ENCODE measurements at places on chromosomes 3 and 15.

- no peak for ATAC-seq
These were observed 75.9 kb downstream of the NCEH1 start for GRCh38 chr3:172634948-172635347.

DNA sequence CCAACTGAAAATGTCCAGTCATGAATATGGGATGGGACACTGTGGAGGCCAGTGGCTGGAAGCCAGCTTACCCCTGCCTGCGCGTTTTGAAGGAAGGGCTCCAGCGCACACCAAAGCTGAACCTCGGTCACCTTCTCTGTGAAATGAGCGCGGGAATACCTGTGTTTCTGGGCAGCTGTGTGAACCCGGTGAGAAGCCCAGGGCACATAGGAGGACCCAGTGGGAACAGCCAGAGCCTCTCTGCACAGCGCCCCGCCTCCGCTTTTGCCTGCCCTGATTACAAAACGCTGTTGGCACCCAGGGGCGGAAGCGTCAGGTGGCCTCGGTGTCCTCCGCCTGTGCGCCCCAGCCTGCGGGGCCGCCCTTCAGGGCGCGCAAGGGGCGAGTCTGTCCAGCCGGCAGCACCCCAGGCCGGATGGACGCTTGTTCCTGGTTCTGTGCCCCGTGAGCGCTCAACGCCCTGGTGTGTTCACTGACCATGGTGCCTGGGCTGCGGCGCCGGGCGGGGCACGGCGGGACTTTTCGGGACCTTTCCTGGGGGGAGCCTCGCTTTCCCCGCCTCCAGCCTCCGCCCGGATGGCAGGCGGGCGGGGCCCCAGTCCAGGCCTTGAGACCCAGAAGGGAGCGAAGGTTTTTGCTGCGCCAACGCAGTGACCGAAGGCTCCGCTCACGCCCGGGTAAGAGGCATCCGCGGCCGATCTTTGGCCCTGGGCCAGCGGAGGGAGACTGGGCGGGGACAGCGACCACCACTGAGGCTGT lies at the start of gene SQOR:
TSS of gene SQOR (plus strand) at position 598 of the 759 bp plus-strand sequence. CDS start 23,895 bp downstream, outside the sequence.
- ATAC-seq = peak; percentile 92

- ATAC-seq = no peak
These were observed 1.0 kb downstream of the OGG1 start for GRCh38 chr3:9750556-9751411.

- ATAC-seq = no peak
These were observed 94.4 kb downstream of the CHRNA7 start for GRCh38 chr15:32124726-32125125.

- ATAC-seq = no peak
These were observed 19.1 kb upstream of the XYLB start for GRCh38 chr3:38327335-38328009.

GRCh38 chr15:43132830-43133429 lies 456 bp upstream of the TMEM62 start:
- ATAC-seq = no peak

DNA sequence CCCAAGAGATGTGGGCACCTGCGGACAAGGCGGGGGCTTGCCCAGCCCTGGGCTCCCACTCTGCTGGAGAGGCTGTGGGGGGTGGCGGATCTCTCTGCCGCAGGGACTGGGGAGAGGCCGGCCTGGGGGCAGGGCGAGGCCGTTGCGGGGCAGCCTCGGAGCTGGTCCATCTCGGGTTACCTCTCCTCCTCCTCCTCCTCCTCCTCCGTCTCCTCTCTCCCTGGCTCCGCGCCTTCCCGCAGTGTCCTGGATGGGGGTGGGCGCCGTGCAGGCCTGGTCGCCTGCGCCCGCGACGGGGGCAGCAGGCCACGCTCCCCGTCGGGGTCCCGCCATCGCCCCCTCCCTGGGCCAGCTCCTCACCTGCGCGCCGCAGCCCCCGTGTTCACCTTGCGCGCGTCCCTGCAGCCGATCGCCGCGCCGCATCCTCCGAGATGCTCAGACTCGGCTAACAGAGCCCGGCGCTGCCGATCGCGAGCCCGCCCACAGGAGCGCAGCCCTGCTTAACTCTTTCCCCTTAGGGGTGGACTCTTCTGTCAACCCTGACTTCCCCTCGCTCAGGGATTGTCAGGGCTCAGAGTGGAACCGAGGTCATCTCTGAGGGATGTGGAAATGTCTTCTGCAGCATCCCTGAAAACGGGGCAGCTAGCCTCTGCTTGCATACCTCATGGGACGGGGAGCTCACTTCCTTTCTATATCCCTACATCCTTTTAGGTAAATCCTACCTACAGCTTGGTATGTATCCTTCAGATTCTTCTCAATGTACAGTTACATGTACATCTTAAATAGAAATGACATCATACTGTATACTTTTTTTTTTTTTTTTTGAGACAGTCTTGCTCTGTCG lies at the start of gene PRRT3:
TSS of gene PRRT3 (minus strand) at position 447 of the 844 bp plus-strand sequence. CDS start 2,293 bp downstream, outside the sequence.
- peak; percentile 88 for ATAC-seq

- no peak for ATAC-seq
These were observed 1.5 kb upstream of the TM4SF19 start for GRCh38 chr3:196339493-196340254.

GRCh38 chr3:49607105-49607591 lies 52.9 kb downstream of the BSN start:
- ATAC-seq = no peak

GRCh38 chr15:37740623-37741141 lies 193.8 kb upstream of the TMCO5A start:
- no peak for ATAC-seq

DNA sequence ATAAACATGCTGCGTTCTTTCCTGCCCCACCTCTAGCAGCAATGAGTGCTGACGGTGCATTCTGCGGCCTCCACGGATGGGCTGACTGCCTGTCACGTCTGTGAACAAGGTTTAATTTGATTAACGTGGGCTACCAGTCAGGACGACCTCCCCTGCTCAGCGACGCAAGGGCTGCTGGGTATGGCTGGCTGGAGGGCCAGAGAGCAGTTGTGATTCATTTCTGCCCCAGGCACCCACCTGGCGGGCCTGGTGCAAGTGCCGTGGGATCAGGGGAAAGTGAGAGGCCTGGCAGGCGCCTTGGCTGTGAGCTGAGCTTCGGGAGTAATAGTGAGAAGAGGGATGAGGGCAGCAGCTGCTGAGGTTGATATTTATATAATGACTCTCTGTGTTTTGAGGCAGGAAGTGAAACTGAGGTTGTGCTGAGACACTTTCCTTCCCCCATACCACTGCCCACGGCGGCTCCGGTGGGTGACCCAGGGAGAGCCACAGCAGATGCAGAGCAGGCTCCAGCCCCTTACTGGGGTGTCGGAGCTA lies 190.4 kb upstream of the BCL6 start:
- ATAC-seq = peak; percentile 97

DNA sequence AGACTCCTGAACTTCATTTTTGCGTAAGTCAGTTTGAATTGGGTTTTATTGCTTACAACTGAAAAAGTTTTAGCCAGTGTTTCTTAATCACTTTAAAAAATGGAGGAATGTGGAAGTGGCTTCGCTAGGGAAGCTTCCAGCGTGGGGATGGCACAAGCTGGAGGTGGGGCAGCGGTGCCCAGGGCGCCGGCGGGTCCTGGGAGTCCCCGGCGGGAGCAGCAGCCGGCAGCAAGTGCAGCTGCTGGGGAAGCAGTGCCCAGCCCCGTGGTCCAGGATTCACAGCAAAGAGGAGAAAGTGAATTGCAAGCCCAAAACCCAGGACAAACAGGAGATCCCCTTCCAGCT lies 301.8 kb upstream of the PROK2 start:
- ATAC-seq = no peak

DNA sequence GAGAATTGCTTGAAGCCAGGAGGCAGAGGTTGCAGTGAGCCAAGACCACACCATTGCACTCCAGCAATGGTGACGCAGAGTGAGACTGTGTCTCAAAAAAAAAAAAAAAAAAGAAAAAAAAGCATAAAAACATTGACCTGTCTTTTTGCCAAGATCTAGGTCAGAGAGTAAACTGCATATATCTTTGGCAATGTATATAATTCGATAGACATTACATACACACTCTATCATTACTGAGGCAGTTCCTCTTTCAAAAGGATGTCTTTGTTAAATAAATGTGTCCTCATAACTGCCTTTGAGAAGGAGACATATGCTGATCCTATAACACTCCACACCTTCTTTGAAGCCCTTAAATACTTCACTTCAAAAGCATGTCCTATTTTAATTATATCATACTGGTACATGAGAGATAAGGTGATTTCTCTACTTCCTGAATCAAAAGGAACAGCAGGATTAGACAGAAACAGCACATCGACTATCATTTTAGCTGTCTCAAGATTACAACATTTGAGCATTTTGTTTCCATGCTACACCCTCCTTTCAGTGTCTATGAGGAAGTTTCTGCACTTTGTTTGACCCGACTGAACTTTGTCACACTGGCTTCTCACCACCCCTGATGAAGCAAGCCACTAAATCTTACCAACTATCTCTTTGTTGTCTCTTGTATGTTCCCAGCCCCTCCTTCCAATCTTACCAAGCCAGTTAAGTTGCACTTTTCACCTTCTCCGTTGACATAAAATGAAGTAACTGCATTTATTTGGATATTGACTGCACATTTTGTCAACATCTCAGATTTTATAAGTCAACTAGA lies 335.8 kb downstream of the MECOM start:
- no peak for ATAC-seq

- no peak for ATAC-seq
These were observed 33.2 kb downstream of the ST3GAL6 start for GRCh38 chr3:98796334-98796733.

DNA sequence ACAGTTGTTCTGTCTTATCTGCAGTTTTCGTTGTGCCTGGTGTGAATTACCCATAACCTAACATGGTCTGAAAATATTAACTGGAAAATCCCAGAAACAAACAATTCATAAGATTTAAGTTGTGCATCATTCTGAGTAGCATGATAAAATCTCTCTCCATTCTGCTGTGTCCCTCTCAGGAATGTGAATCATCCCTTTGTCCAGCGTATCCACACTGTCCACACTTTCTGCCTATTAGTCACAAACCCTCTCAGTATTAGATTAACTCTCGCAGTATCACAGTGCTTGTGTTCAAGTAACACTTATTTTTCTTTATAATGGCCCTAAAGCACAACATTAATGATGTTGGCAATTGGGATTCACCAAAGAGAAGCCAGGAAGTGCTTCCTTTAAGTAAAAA lies 203.2 kb downstream of the CGGBP1 start:
- ATAC-seq = no peak

DNA sequence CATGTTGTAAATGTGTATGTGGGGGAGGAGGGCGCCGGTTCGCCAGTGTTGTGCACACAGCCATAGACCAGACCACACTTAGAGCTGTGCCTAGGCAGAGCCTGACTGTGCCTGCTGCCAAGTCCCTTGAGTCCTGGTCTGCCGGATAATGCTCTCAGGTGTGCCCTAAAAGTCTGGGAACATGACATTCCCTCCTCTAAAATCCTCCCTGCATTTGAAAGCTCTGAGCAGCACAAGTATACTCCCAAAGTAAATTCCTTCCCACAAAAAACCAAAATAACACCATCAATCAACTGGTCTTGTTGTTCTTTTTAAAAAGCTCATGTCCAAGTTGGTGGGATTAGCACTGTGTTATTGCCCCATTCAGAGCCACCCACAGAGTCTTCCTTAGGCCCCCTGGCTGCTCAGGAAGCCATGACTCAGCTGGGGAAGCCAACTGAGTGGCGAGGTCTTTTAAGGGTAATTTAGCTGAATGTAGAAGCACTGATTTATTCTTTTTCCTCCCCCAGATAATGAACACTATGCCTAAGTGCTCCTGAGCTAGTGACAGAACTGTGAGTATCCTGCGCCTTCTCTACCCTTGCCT lies 147.8 kb upstream of the MCTP2 start:
- ATAC-seq = no peak

DNA sequence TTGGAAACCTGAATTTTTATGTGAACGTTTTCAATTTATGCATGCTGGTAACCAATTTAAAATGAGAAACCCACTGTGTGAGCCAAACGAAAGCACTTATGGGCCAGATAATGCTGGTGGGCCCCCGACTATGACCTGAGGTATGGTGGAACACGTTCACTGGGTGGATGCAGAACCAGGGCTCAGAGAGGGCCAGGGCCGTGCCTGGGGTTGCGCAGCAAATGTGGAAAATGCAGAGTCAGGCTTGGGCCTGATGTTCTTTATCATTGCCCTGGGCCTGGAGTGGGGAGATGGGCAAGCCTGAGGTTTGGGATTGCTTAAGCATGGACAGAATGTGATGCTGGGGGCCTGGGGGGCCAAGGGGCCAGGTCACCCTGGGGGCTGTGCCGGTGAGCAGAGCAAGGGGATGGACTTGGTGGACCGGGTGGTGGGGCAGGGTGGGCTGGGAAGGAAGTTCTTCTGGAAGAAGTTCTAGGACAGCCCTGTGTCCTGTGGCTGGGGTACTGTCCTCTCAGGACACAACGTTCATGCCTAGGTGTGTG lies 17.9 kb downstream of the FBLN2 start:
- ATAC-seq = no peak

DNA sequence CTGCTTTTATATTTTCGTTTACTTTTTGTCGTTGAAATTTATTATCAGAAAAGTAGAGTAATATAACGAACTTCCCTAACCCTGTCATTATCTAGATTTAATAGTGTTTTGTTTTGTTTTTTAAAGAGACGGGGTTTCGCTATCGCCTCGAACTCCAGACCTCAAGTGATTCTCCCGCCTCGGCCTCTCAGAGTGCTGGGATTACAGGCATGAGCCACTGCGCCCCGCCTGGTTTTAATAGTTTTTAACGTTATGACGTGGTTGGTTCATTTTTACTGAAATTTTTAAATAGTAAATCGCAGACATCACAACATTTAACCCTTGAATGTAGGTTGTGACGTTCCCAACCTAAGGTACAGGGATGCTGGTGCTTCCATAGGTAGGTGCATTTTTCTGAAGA lies 1.0 kb downstream of the NGRN start:
- ATAC-seq = no peak

- no peak for ATAC-seq
These were observed 64.6 kb upstream of the FHIT start for GRCh38 chr3:61315871-61316270.

GRCh38 chr3:192824313-192824712 lies 93.3 kb downstream of the MB21D2 start:
- ATAC-seq = no peak

DNA sequence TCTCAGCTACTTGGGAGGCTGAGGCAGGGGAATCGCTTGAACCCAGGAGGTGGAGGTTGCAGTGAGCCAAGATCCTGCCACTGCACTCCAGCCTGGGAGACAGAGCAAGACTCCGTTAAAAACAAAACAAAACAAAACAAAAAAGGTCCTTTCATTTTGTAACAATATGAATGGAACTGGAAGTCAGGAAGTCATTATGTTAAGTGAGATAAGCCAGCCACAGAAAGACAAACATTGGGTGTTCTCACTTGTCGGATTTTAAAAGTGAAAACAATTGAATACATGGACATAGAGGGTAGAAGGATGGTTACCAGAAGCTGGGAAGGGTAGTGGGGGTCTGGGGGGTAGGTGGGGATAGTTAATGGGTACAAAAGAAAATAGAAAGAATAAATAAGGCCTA lies 12.5 kb upstream of the B3GALNT1 start:
- ATAC-seq = no peak

- no peak for ATAC-seq
These were observed 519.7 kb upstream of the FRG2C start for GRCh38 chr3:75144406-75144805.

All from stimulated activated memory B cell treated with anti-CD40 and anti-IgM and Interleukin-4, amounts not matched to agents 10 μg/mL and 1 μg/mL and 100 μg/mL, for 72 hours (primary cell).